ENCODE measurements at places on chromosomes 5 and 9. TPM values are rescaled to one million over a fixed set of nuclear protein-coding genes. Genes with fewer than 3 reads are reported as not detected.

The PDE8B gene
- total RNA-seq: 0.12 TPM

The CLIC3 gene
- total RNA-seq: 1.4 TPM

The SLC46A2 gene
- not detected for total RNA-seq

The PCDHGB4 gene
- 0.73 TPM for total RNA-seq

The ALDH7A1 gene
- 45.8 TPM for total RNA-seq

The LCNL1 gene
- not detected for total RNA-seq

The MYO10 gene
- 72.3 TPM for total RNA-seq

The CNTNAP3 gene
- 26.3 TPM for total RNA-seq

The GRM6 gene
- not detected for total RNA-seq

The MYORG gene
- total RNA-seq: 4.7 TPM

The TEX53 gene
- total RNA-seq: not detected

The PHF24 gene
- not detected for total RNA-seq

The ERAP2 gene
- total RNA-seq: 9.6 TPM

The SAXO1 gene
- total RNA-seq: not detected

The CXCL14 gene
- not detected for total RNA-seq

The FYB1 gene
- 1.1 TPM for total RNA-seq

The RFX3 gene
- total RNA-seq: 4.5 TPM

The RXFP3 gene
- total RNA-seq: not detected

The PGM5 gene
- 90.2 TPM for total RNA-seq

The PCDHA4 gene
- total RNA-seq: 1.5 TPM

The EEIG1 gene
- 26.1 TPM for total RNA-seq

The C5orf52 gene
- total RNA-seq: not detected

The PTGDS gene
- total RNA-seq: not detected

The LRRC19 gene
- total RNA-seq: not detected

The FGFR4 gene
- 24.6 TPM for total RNA-seq

The PDE6A gene
- total RNA-seq: not detected

The TEX48 gene
- not detected for total RNA-seq

The TRIM7 gene
- total RNA-seq: 28.1 TPM

The RELL2 gene
- total RNA-seq: 4.1 TPM

The MLANA gene
- not detected for total RNA-seq

The SECISBP2 gene
- total RNA-seq: 15.7 TPM

The TEK gene
- total RNA-seq: not detected

The TNPO1 gene
- total RNA-seq: 197 TPM

The MTX3 gene
- total RNA-seq: 7.0 TPM

The ZBTB26 gene
- 1.6 TPM for total RNA-seq

The SEC24A gene
- total RNA-seq: 5.6 TPM

The SPATA31D4 gene
- not detected for total RNA-seq

The GABBR2 gene
- total RNA-seq: 0.44 TPM

The WHRN gene
- total RNA-seq: 15.3 TPM

The CDKN2A gene
- total RNA-seq: 293 TPM

The ANKRD55 gene
- not detected for total RNA-seq

Data from PC-3 (cell line).